ENCODE measurements at places on chromosomes 11 and 22. TPM values are rescaled to one million over a fixed set of nuclear protein-coding genes. Genes with fewer than 3 reads are reported as not detected.

Gene RHOD
- total RNA-seq = 16.9 TPM

Gene XKR3
- not detected for total RNA-seq

Gene WNT7B
- total RNA-seq = not detected

Gene PLAAT3
- 77.4 TPM for total RNA-seq

Gene RASSF7
- 13.9 TPM for total RNA-seq

Gene KCNQ1
- under 0.01 TPM for total RNA-seq

Gene GRK2
- total RNA-seq = 37.7 TPM

Gene TRIM66
- total RNA-seq = 1.9 TPM

Gene GAB4
- not detected for total RNA-seq

Gene CRKL
- 33.5 TPM for total RNA-seq

Gene WT1
- total RNA-seq = not detected

Gene CHADL
- 1.3 TPM for total RNA-seq

Gene LARGE2
- not detected for total RNA-seq

Gene PIH1D2
- total RNA-seq = 0.51 TPM

Gene OR52I1
- total RNA-seq = not detected

Gene OR52N1
- not detected for total RNA-seq

Gene SLC17A6
- total RNA-seq = not detected

Gene TTC17
- 38.0 TPM for total RNA-seq

Gene SLC3A2
- total RNA-seq = 48.4 TPM

Gene AIFM3
- under 0.01 TPM for total RNA-seq

Gene RPS25
- total RNA-seq = 629 TPM

All from dermis microvascular lymphatic vessel endothelial cell (primary cell).